ENCODE measurements at places on chromosomes 2 and 18. TPM values are rescaled to one million over a fixed set of nuclear protein-coding genes. Genes with fewer than 3 reads are reported as not detected.

- H3K27me3 ChIP-seq = peaks cover 56% of the 10 kb centered on the region
- DNase-seq = no peak
- no peak overlapping the region for H3K27ac ChIP-seq
- no peaks in the 10 kb centered on the region for H3K36me3 ChIP-seq
- H3K4me1 ChIP-seq = peaks cover 7% of the 10 kb centered on the region
Measured at GRCh38 chr2:134031539-134031938, 222.3 kb upstream of the MGAT5 start.

GRCh38 chr2:173881461-173881860, 83.7 kb downstream of the SP3 start:
- H3K4me1 ChIP-seq = peaks cover 17% of the 10 kb centered on the region
- no peaks in the 10 kb centered on the region for H3K27me3 ChIP-seq
- no peaks in the 10 kb centered on the region for H3K36me3 ChIP-seq
- no peak overlapping the region for H3K27ac ChIP-seq
- no peak for DNase-seq

DNA sequence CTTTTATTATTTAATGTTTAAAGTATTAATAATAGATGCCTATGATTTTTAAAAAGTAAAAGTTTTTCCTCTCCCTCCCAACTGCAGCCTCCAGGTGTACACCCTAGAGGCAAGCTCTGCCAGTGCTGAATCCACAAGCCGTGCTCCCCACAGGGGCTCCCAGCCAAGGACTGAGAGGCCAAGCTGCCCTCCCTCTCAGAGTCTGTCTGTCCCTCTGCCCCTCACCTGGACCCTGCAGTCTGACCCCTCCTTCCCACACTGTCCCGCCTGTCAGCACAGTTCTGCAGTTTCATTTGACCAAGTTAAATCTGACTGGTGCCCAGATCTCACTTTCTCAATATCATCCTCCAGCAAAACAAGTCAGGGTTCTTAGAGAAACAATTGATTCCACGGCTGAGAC, 14.8 kb upstream of the PROC start:
- DNase-seq = no peak
- H3K4me1 ChIP-seq = peaks cover 23% of the 10 kb centered on the region
- H3K4me3 ChIP-seq = no peak overlapping the region

GRCh38 chr2:146642066-146642465, 1202.8 kb upstream of the ACVR2A start:
- H3K4me1 ChIP-seq = no peaks in the 10 kb centered on the region
- H3K36me3 ChIP-seq = no peaks in the 10 kb centered on the region
- no peak for DNase-seq
- no peaks in the 10 kb centered on the region for H3K27me3 ChIP-seq
- H3K4me3 ChIP-seq = no peak overlapping the region

GRCh38 chr2:205358351-205358815, 323.9 kb upstream of the NRP2 start:
- no peaks in the 10 kb centered on the region for H3K36me3 ChIP-seq
- H3K27me3 ChIP-seq = no peaks in the 10 kb centered on the region
- no peak for DNase-seq
- H3K4me3 ChIP-seq = no peak overlapping the region

DNA sequence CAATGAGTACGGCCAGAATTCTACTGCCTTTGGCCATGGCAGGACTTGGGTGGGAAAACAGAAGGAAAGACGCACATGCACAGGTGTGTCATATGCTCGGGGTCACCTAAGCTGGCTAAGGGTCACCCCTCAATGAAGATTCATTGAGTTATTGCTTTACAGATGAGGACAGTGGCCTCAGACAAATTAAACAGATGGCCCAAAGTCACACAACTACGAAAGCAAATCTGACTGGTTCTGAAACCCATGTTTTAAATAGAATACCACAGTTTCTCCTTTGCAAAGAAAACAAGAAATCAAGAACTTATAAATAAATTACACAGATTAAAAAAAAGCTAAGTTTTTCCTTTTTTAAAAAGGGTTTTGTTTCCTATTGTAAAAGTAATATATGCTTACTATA, 70.5 kb downstream of the ID2 start:
- H3K36me3 ChIP-seq = no peaks in the 10 kb centered on the region
- DNase-seq = no peak
- H3K4me1 ChIP-seq = no peaks in the 10 kb centered on the region
- H3K27ac ChIP-seq = no peak overlapping the region
- no peak overlapping the region for H3K4me3 ChIP-seq
- H3K27me3 ChIP-seq = no peaks in the 10 kb centered on the region

ZAP70 gene
- total RNA-seq = 2.2 TPM

CETN1 gene
- total RNA-seq = not detected
